T-helper 22 cell (primary cell): ENCODE measurements at places on chromosomes 4 and X.

GRCh38 chrX:118350706-118351105, 4.8 kb downstream of the WDR44 start:
- no peak for DNase-seq

DNA sequence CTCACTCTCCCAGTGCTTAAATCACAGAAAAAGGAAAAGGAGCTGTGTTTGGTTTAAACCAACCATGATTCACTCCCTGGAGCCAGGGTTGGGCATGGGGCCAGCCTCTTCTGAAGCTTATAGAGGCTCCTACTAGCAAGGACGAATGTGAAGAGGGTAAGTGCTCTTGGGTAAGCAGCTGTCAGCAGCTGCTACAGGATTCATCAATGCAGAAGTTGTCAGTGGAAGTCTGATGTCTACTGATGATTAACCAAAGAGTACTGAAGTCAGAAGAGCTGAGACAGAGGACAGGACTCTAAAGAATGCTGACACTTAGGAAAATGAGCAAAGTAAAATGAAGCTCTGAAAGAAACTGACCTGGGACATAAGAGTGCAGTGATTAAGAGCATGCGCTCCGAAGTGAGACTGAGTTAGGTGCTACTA, 32.7 kb upstream of the JADE1 start:
- no peak for DNase-seq

GRCh38 chrX:97609938-97610337, 726.2 kb downstream of the RPA4 start:
- DNase-seq, result no peak

DNA sequence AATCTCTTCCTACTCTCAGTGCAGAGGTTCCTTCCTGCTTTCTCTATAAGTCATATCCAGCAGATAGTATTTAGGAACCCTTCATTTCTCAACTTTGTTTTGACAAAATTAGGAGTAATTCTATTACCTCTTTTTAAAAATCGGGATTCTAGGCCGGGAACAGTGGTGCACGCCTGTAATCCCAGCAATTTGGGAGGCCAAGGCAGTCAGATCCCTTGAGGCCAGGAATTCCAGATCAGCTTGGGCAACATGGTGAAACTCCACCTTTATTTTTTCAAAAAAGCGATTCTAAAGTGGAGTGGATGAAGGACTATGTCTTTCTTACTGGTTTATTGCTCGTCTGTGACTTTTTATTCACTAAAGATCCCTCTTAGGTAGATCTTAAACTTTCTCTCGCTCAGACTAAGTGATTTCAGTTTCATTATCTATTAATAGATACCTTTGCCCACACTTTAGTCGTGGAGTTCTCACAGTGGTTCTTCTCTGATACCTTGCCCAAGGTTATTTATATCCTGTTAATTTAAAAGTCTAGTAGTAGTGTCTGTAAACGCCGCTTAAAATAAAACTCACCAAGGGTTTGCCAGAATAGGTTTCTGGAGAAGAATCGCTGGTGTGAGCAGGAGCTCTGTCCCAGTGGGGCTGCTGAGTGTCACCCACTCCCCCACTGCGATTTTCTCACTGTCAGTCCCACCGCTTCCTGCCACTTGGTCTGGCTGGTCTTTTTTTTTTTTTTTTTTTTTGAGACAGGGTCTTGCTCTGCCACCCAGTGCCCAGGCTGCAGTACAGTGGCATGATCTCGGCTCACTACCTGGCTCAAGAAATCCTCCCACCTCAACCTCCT, 27.0 kb upstream of the TMEM131L start:
- DNase-seq, result no peak

GRCh38 chrX:153361781-153362397, 27.9 kb downstream of the ZNF275 start:
- no peak for DNase-seq

DNA sequence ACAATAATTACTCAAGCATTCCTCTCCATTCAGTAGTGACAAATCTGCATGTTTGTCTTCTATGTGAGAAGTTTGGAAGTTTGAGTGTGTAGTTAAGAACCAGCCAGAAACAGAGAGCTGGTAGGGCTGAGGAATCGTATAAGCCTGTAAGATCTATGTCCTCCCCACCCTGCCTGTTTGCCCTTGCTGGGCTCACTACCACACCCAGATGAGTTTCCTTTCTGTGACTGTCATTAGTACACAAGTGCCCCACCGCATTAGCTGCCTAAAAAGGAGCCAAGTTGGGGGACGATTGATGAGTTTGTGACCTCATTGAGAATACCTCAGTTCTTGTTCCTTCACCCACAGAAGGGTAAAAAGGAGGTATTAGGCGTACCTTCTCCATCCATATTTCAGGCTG, 28.3 kb downstream of the DOCK11 start:
- DNase-seq, result peak; percentile 49

- no peak for DNase-seq
Observed at GRCh38 chr4:41290479-41290878, 33.8 kb downstream of the UCHL1 start.

DNA sequence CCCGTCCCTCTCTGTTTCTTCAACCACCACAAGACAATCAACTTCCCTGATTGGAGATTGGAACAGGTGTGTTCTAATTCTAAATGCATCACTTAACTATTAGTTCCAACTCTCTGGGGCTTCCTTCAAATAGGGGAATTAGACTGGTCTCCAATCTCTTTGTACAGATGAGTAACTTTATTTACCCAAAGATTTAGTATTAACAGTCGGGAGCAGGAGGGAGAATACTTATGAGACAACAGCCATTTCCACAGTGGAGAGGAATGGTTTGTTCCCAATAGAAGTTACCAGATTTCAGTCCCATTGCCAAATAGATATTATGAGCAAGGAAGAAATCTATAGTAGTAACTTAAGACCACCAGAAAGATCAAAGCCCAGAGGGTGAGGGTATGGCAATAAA, 46.2 kb downstream of the CASK start:
- no peak for DNase-seq

- no peak for DNase-seq
Observed at GRCh38 chrX:110218591-110218990, 99.3 kb downstream of the AMMECR1 start.

DNA sequence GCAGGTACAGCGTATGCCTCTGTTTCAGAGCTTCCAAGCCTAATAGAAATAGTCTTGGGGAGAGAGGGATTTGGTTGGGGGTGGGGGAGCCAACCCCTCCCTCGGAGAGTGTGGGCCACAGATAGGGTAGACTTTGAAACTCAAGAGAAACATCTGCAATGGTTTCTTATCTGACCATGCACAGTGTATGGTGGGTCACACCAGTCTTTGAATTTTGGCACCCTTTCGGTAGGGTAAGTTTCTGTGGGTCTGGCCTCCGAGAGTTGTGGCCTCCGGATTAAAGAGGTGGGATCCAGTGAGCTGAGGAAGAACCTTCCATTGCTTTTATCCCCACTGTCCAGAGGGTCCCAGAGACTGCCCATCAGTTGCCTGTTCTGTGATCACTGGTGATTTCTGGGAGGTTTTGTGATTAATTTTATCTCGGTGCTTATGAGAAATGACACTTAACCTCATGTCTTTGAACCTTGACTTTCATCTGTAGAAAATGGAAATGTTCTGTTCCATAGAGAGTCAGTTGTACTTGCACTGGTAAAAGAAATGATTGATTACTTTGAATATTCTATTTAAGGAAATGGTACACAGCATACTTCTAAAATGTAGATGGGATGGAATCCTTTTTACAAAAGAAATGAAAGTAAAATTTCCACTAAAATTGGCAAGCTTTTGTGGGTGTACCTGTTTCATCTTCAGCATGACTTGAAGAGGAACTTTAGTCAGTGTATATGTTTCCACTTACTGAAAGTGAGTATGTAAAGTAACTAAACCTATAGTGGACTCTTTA, 62.7 kb downstream of the TMEM131L start:
- DNase-seq, result no peak

DNA sequence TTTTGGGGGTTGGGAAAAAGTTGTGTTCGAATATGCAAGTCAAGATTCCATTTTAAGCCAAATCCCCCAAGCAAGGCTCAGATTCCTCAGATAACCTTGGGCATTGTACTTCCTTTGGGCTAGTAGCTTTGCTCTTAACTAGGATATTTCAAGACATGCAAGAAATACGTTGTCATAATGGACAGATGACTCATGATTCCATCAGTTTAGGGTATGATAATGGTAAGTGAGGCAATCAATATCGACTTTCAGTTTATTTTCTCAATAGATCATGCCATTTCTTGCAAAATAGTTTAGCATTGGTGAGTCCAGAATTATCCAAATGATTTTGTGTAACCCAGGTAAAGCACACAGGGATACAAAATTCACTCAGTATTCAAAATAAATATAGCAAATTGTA, 25.4 kb downstream of the CFAP299 start:
- DNase-seq, result no peak

DNA sequence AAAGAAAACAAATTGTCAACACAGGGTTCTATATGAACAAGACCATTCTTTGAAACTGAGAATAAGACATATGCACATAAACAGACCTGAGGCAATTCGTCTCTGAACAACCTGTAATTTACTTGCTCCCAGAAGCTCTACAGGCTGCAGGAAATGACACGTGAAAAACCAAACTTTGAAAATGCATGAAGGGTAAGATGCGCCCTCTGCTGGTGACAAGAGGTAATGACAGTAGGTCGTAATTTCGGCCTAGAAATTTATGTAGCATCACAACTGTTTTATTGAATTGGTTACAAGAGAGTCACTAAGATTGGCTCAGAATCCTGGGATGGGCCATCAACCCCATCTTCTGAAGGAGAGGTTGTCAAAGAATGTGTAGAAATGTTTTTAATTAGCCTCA, 276.5 kb downstream of the PPP4R3C start:
- DNase-seq, result no peak
